AG08396 (cell line): ENCODE measurements at places on chromosomes 6 and 20.

DNA sequence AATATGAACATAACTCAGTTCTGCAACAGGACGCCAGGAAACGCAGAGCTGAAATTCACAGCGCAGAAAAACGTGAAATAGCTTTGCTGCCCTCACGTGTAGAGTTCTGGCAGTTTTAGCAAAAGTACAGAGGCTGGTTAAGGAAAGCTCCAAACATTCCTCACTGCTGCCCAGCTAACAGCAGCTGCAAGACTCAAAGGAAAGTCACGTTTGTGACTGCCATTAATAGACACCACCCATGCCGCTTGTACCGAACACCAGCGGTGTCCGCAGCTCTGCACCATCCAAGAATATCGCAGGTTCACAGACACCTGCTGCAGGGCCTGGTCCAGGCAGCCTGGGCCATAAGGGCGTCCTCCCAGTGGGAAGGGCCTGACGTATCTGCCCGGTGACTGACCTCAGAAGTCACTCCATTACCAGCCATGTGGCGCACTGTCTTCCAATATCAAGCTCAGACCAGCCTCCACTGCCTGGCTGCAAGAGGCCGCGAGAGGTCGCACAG, 61.4 kb downstream of the WDR27 start:
- peak; percentile 43 for DNase-seq

GRCh38 chr6:23735151-23735550, 390.9 kb upstream of the NRSN1 start:
- DNase-seq, result no peak

DNA sequence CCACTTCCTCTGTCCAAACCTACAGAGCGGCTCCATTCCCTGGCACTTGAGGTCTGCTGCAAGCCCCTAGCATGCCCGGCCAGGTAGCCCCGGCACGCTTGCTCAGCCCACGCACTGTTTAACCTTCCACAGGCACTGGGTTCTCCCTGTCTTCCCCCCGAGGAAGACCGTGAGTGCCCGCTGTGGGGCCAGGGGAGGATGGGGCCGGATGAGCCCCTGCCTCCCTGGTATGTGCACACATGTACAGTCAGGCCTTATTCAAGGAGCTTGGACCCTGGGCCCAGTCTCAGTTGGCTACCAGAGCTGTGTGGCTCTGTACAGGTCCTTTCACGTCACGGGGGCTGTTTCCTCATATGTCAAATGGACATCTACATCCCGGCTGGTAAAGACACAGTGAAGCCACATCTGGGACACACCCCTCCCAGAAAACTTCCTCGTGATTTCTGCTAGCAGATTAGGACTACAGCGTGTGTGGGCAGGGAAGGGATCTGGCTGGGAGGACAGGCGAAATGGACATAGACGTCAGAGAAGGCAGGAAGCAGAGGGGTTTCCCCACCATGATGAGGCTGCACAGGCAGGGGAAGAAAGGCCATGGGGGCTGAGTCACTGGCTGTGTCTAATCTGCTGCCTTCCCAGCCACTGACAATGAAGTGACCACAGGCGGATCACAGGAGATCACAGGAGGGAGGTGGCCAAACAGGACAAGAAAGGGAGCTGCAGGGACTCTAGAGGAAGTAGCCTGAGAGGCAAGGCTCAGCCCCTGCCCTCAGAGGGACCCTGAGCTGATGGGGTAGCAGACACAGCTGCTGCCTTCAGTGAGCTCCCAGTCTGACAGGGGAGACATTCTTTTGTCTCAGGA, 62.9 kb downstream of the MRPL14 start:
- peak; percentile 83 for DNase-seq

DNA sequence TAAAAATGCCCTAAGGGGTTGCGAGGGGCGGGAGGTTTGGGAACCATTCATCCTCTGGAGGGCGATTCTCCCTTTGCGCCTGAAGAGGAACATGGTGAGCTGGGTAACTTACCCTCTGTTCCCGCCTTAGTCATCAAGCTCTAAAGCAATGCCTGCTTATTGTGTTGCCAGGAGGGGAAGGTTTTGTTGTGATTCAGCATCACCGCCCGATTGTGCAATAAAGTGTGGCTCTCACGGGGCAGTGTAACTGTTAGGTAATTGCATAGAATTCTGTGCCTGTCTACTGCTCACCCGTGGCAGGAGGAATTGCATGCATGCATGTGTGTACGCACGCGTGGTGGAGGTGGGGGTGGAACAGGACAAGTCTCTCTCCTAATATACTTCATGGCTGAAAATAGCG, 95.5 kb upstream of the AGPAT4 start:
- peak; percentile 41 for DNase-seq

GRCh38 chr6:163414117-163414945, at the start of gene QKI:
QKI (plus strand) TSS chr6:163414718; CDS start chr6:163415194, 476 bp downstream.
- DNase-seq, result peak; percentile 81

GRCh38 chr6:36492092-36492491, 49.3 kb downstream of the KCTD20 start:
- no peak for DNase-seq

DNA sequence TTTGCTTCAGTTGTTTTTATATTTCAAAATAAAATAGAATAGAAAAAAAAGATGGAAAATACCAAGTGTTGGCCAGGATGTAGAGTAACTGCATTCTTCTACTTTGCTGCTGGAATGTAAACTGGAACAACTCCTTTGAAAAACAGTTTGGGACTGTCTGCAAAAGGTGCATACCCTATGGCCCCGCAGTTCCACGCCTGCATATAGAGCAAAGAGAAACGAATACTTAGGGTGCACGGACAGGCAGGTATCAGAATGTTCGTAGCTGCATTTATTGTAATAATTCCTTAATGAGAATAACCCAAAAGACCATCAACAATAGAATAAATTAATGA, 603 bp upstream of the RAB23 start:
- no peak for DNase-seq

GRCh38 chr20:29876911-29877285, 1380.6 kb upstream of the DEFB115 start:
- no peak for DNase-seq

DNA sequence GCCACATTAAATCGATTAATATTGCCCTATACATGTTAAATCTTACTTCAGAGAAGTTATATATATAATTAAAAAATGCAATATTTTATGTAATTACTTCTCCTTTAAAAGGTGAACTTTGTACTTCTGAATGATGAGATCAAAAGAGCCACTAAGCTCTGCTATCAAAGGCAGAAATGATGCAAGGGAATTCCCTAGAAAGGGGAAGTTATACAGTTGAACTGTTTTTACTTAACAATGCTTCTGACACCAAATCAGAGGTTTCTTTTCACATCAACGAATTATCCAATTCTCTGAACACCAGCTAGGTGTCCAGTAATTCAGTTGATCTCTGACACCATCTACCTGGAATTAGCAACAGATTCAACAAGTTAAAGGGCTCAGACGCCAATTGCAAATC, 319.9 kb upstream of the TSHZ2 start:
- DNase-seq, result no peak

GRCh38 chr6:154457046-154457713, 53.3 kb downstream of the CNKSR3 start:
- DNase-seq, result no peak

- DNase-seq, result peak; percentile 64
Measured at GRCh38 chr20:63498960-63499337, at the start of gene EEF1A2. EEF1A2 (minus strand) TSS chr20:63499083; CDS start chr20:63497763, 1,320 bp downstream.

GRCh38 chr6:14929291-14929690, 316.6 kb upstream of the JARID2 start:
- DNase-seq, result no peak

DNA sequence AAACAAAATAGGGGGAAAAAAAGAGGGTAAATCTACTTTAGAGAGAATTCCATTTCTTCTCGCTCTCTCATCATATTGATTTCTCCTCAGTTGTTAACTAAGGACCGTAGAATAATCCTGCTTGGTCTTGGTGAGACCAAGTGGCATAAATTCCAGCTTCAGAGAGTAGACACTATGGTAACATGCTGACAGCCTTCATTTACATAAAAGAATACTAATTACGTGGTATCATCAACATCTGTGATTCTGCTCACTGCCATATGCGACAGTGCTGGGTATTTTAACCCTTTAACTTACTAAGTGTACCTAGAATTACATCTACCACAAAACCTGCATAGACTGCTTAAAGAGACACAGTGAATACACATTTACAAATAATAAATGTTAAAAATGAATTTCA, 27.1 kb downstream of the TOMM6 start:
- DNase-seq, result no peak

GRCh38 chr6:111921103-111921502, 47.9 kb upstream of the FYN start:
- DNase-seq, result no peak

DNA sequence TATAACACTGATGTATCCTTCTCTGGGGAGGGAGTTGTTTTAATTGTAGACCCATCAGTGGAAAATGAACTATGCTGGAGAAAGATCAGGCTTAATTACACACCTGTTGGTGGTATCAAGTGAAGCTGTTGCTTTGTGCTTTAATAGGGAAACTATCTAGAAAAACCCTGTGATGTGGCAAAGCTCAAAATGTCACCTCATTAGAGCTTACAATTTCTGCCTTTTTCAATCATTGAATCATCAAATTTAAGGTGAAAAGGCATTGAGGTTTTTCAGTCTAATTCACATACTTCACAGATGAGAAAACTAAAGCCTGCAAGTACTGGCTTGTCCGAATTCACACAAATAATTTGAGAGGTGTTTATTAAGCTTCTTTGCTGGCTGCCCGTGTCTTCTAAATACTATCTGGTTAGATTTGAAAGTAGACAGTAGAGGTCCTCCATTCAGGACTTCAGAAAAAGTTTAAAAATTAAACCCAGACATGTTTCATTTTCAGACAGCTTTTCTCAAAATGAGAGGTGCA, 143.3 kb upstream of the MAP3K7 start:
- DNase-seq, result no peak

DNA sequence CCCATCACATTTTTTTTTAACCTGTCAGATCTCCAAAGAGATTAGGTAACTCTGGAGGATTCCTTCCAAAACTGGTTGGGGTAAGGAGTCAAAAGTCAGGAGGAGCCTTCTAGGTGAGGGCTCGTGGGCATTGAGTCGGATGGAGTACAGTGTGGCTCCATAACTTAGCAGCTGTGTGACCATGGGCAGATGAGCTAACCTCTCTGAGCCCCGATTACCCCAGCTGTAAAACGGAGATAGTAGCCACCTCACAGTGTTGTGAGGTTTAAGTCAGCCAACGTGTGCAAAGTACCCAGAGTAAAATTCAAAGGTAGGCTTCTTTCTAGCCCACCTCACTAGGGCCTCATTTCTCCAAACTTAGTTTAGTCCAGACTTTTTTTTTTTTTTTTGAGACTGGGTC, 151.5 kb downstream of the CD24 start:
- DNase-seq, result no peak

GRCh38 chr6:134173366-134173725, 120.9 kb upstream of the SLC2A12 start:
- no peak for DNase-seq

- no peak for DNase-seq
Measured at GRCh38 chr20:45358282-45359068, 4.5 kb upstream of the SYS1 start.

DNA sequence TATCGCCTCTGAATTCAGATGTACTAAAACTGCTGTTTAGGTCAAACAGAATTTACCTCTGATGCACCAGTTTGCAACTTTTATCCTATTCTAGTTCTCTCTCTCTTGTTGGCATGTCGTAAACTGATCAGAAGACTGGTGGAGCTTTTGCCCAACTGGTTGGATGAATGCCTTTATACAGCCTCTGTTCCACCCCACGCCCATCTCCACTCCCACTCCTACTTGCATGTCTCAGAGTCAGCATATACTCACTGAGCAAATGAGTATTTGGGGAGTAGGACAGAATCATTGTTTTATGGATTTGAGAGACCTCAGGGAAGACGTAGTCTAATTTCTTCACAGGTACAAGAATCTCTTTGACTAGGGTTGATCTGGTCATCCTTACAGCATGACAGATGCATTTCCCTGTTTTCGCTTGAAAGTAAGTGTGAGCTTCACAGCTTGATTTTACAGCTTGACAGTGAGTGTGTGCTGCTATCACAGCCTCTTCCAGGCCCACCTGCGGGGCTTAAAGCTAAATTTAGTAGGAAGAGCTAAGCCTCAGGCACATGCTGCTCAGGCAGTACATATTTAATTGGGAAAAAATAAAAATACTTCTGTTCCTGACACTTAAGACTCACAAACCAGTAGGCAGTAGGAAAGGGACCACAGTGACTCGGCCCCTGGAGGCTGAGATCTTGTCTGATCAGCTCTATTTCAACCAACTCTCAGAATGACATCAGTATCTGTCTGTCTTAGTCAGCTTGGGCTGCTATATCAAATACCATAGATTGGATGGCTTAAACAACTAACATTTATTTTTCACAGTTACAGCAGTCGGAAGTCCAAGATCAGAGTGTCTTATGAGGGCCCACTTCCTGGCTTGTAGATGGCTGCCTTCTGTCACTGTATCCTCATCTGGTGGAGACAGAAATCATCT, 30.4 kb downstream of the TRMT6 start:
- DNase-seq, result no peak

DNA sequence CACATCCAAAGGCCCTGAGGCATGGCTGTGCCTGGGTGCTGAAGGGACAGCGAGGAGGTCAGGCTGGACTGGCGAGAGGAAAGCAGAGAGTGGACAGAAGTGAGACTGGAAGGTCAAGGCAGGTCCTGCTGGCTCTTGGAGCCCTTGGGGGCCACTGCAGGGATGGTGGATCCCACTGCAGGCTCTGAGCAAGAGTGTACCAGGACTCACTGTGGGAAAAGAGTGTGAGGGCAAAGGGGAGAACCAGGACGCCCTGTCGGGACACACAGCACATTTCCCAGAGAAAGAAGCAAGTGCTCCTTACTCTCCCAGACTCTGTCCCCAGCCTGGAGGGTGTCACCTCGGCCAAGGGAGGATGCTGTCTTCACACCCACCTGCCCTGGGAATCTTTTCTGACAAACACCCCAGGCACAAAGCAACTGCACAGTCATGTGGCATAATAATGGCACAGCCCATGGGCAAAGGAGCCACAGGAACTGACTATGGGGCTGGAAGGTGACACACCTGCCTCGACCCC, 172.3 kb upstream of the CST7 start:
- DNase-seq, result no peak

DNA sequence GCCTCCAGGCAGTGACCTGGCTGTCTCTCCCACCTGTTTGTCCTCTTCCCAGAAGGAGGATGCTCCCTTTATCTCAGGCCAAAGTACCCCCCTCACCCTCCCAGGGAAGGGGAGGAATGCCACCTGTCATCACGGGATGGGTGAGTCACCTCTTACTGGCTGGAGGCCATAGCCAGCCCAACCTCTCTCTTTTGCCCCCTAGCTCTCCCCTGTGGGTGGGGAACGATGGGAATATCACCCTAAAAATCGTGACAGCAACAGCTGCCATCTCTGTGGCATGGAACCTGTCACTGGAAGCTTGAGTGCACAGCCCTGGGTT, 137.5 kb upstream of the PTPN1 start:
- no peak for DNase-seq

- DNase-seq, result no peak
Measured at GRCh38 chr6:75210885-75211739, 5.3 kb upstream of the COL12A1 start.

DNA sequence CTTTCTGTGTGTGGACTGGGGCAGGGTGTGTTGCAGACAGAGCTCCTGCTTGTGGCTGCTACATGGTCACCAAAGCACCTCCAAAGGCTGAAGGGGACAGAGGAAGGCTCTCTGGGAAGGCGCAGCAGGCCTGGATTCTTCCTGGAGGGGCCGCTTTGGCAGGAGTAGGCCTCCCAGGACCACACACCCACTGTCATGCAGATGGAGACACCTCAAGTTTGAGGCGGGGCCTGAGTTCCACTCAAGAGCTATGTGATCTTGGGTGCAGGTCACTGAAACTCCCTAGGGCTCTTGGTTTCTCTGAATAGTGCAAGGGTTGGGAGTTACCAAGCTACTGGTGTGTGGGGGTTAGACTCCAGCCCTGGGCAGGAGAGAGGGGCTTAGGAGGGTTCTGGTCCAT, 27.9 kb downstream of the EFCAB8 start:
- no peak for DNase-seq

GRCh38 chr20:57692393-57692792, 17.4 kb downstream of the PMEPA1 start:
- DNase-seq, result no peak
